ENCODE measurements at places on chromosomes 7 and 10.

- DNase-seq: no peak
These were observed 191.8 kb downstream of the HTR7 start for GRCh38 chr10:90665905-90666662.

GRCh38 chr7:29858191-29858951, 52.1 kb downstream of the WIPF3 start:
- DNase-seq: no peak

DNA sequence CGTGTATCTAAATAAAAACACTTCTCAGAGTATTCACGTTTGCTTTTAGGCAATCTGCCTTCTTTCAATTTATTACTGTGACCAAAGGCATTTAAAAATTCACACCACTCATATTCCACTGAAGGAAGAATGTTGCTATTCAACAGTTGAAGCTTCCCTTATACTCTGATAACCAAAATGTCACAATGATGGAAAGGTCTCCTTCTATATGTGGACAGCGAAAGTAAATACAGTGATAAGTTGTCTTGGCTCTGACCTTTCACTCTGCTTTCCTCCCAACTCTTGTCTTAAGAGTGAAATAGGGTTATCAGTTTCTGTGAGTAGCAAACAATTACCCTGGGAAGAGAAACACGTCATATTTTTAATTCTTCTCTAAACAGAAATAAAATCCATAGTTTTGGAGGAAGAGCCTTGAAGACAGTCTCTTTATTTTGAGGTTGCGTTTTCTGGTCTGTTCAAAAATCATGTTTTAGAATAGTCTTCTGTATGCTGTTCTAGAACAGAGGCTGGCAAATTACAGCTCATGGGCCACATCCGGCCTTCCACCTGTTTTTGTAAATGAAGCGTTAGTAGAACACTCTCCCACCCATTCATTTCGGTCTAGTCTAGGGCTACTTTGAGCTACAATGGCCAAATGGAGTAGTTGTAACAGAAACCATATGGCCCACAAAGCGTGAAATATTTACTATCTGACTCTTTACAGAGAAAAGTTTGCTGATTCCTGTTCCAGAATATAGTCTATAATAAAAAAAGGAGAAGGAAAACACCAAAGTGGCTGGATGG, 41.3 kb downstream of the ETV1 start:
- no peak for DNase-seq

DNA sequence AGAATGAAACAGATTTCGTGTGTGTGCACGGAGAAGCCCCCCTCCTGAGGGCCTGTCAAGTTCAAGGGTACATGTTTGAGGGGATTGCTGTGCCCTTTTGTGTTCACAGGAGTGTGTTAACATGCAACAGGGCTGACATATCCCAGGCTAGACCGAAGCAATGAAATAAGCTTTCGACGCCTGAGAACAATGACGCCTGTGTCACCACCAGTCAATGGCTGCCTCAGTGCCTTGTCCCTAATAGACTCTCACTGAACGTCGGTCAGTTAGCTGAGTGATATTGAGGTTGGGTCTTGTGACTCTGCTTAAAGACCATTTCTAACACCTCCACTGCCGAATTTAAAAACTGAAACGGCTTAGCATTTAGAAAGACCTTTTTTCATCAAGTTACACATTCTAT, 175.2 kb upstream of the TCF7L2 start:
- no peak for DNase-seq
